ENCODE measurements at places on chromosomes 4 and X. TPM values are rescaled to one million over a fixed set of nuclear protein-coding genes. Genes with fewer than 3 reads are reported as not detected.

Gene STPG2
- total RNA-seq = 0.19 TPM

Gene GAGE12C
- total RNA-seq = not detected

Gene PITX2
- 1.0 TPM for total RNA-seq

Gene AMBN
- total RNA-seq = not detected

Gene MAGEB10
- total RNA-seq = not detected

Gene TMEM184C
- 19.0 TPM for total RNA-seq

Gene CD38
- 0.92 TPM for total RNA-seq

Gene LRP2BP
- 1.5 TPM for total RNA-seq

Gene KCND1
- total RNA-seq = 0.27 TPM

Gene FRMD7
- 0.30 TPM for total RNA-seq

Gene CT45A9
- not detected for total RNA-seq

Gene CDKL2
- total RNA-seq = 0.70 TPM

Gene RPS3A
- 807 TPM for total RNA-seq

Gene GLUD2
- total RNA-seq = 1.6 TPM

Gene TMPRSS11A
- total RNA-seq = not detected

Gene FGG
- not detected for total RNA-seq

Gene USP17L26
- not detected for total RNA-seq

Gene PPP1R3F
- 23.4 TPM for total RNA-seq

Gene SHROOM2
- total RNA-seq = 0.92 TPM

Gene PCDH11X
- total RNA-seq = 0.24 TPM

Gene BEX4
- total RNA-seq = 34.3 TPM

Gene MTMR8
- total RNA-seq = 0.73 TPM

Gene SUPT20HL2
- total RNA-seq = not detected

Gene EVC2
- 1.3 TPM for total RNA-seq

Gene XAGE1B
- total RNA-seq = not detected

Gene CSN2
- total RNA-seq = not detected

Gene SHOX
- total RNA-seq = 0.11 TPM

Gene SMR3B
- total RNA-seq = not detected

Gene RBMX
- 92.7 TPM for total RNA-seq

Gene ADH1C
- total RNA-seq = 4.0 TPM

Gene HSD17B13
- total RNA-seq = 0.38 TPM

All from cardiac septum (tissue), 1 donor.